SHP77 (cell line): ENCODE measurements at places on chromosomes 13 and 19.

DNA sequence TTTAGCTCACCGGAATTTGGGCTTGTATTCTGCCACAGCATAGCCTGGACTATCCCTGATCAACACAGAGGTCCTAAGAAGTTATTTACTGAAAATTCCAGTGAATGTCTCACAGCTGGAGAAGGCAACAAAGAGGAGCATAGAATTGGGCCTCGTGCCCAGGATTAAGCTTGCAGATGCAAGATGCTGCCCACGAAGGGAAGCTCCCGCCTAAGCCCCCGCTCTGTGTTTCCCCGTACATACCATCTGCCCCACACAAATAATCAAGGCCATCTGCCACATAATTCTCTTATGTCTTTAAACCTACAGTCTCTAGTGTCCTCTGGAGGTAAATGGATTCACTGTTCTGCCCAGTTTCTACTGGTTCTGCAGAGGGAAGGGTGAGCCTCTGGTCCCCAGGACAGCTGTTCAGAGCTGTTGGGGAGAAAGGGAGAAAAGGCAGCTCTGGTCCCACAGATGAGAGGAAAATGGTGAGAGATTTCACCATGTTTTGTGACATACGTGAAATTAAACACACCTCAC lies 7.4 kb upstream of the TPP2 start:
- no peak for DNase-seq

DNA sequence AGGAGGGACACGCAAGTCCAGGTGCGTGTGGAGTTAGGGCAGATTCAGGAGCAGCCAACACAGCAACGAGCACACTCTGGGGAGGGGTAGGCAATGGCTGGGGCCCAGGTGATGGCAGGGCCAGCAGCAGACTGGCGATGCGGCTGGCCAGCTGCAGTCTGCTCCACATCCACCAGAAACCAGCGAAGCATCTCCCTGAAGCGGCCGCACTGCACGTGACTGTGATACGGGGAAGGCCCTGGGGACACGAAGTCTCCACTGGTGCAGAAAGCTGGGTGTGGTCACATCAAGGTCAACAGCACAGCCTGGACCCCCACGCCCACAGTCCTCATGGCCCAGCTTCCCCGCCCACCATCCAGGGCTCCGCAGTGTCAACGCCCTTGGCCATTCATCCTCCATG lies 21.3 kb upstream of the EPHX3 start:
- no peak for DNase-seq

GRCh38 chr19:35281303-35281702 lies 1.0 kb upstream of the HAMP start:
- DNase-seq, result no peak

DNA sequence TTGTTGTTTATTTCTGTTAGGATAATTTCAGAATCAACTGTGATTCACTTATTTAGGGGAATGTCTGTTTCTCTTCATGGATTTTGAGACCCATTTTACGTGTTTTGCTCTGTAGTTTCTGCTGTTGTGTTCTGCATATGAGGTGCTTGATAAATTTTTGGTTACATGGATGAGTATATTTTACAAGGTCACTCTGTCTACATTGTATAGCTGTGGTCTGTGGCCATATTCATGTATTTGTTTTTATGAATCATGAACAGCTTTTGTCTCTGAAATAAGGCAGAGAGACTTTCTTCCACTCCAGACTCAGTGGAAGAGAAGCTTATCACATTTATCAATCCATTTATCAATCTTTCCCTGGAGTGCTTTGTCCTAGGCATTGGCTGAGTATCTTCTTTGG lies 56.6 kb downstream of the PDS5B start:
- DNase-seq, result no peak

DNA sequence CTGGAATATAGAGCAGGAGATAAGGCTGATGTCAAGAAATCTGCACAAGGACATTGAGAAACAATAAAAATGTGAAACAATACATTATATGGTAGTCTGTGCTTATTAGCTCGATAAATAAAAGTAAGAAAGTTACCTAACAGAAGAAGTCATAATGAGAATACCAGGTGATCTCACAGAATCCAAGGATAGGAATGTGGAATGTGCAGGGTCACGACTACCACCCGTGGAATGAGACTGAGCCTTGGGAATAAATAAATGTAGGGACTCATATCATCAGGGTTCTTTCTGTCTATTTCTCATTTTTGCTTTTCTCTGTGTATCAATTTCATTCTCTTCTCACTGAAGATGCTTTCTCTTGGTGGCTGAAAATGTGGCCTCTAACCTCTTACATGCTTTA lies 26.0 kb upstream of the KBTBD7 start:
- DNase-seq, result no peak

GRCh38 chr19:5091018-5091683 lies 122.2 kb downstream of the KDM4B start:
- no peak for DNase-seq

GRCh38 chr13:99972190-99972731 lies 694 bp upstream of the ZIC5 start:
- DNase-seq, result no peak

- no peak for DNase-seq
Measured at GRCh38 chr13:64506246-64506645, 2723.9 kb downstream of the PCDH9 start.

DNA sequence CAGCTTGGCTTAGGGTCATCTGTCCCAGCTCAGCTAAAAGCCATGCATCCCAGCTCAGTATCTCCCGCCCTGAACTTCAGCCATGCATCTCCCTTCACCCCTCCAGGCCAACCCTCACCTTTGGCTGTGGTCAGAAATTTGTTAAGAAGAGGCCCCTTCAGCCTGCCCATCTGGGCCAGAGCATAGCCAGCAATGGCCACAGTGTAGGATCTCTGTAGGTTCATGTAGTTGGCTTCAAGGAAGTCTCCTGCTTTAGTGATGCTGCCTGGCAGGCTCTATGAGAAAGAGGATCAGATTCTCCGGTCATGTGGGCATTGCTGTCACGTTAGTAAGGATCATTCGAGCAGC lies 16.6 kb upstream of the TNFSF14 start:
- DNase-seq, result no peak

DNA sequence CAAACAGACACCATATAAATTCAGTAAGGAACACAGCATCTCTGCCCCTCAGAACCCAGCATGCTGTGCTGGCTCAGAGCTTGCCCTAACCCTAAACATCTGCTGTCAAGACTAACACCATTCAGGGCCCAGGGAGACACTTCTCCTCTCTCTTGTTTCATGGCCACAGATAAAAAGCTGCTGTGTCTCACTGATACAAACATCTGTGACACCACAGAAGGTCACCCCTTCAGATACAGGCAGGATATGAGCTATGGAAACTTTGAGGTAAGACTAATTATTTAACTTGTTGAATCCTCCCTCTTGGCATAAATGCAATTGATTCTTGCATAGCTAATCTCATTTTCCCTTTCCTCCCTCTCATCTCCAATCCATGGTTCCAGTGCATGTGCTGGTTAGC lies 61.6 kb upstream of the GPR12 start:
- no peak for DNase-seq

GRCh38 chr13:45733361-45733760 lies 31.2 kb downstream of the CBY2 start:
- no peak for DNase-seq

DNA sequence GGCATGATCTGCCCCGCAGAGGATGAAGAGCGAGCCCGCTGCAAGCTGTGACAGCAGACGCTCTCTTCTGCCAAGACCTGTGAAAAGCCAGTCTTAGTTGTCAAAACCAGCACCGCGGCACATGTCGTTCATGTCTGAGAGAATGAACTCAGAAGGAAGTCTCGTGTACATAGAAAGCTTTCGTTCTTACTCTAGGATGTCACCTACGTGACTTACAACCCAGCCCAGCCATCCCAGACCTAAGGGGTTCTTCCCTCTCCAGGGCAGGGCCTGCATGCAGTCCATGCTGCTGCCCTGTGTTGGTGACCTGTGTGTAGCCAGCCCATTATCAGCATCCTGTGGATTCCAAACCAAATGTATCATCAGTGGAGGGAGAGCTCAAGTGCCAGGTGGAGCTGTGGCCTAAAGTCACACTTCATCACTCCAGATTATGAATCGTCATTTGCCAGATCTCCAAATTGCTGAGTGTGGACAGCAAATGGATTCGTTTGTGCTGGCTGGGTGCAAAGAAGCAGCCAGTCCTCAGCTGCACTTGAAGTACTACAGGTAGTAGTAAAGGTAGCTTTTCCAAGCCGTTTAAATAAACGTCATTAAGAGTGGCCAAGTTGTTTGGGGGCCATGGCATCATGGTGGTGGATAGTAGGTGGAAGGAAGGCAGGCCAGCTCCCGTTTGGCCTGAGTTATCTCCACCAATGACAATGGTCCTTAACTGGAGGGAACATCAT lies 73.9 kb upstream of the GPR183 start:
- DNase-seq, result no peak

DNA sequence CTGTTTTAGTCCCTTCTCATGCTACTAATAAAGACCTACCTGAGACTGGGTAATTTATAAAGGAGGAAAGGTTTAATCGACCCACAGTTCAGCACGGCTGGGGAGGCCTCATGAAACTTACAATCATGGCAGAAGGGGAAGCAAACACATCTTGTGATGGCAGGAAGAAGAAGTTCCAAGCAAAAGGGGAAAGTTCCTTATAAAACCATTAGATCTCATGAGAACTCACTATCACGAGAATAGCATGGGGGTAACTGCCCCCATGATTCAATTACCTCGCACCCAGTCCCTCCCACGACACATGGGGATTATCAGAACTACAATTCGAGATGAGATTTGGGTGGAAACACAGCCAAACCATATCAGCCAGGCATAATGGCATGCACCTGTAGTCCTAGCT lies 13.0 kb upstream of the STRN4 start:
- DNase-seq, result no peak

- no peak for DNase-seq
Measured at GRCh38 chr13:24264976-24265375, 44.4 kb upstream of the C1QTNF9 start.

- peak; percentile 1 for DNase-seq
Measured at GRCh38 chr13:63124863-63125262, 1709.2 kb upstream of the PCDH20 start.

- no peak for DNase-seq
Measured at GRCh38 chr19:18895038-18895823, 727 bp downstream of the CERS1 start.

GRCh38 chr19:34345947-34346351 lies 19.0 kb upstream of the GPI start:
- peak; percentile 48 for DNase-seq

- DNase-seq, result no peak
Measured at GRCh38 chr19:41967054-41967783, 8.1 kb upstream of the RABAC1 start.

DNA sequence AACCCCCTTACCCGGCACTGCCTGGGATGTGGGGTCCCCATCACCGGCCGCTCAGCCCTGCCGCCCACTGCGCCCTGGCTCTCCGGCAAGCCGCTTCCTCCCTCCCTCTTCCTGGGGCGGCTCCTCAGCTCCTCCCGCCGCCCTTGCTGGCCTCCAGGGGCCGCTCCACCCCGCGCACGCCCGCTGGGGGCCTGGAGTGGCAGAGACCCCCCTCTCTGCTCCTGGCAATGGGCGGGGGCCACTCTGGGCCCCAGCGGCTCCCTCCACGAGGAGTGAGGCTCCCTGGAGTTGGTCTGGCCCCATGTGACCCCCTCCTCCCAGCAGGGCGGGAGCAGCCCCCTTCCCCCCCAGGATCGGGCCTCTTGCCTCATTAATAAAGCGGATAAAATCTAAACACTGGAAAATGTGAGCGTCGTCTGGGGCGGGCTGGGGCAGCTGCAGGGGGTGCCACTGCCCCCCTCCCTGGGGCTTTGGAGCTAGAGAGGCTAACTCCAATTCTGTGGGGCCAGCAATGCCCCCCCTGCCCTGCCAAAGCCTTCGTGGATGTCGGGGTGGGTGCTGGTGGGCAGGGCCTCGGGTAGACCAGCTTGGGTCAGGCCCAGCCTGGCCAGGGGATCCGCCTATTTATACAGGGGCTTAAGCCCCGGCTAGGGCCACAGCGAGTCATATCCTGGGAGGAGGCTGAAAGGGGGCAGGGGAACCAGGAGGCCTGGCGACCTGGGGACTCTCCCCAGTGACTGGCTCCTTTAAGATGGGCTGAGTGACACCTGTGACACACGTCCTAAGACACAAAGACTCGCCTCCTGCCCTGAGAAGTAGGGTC lies at the start of gene PTGER1:
PTGER1 (minus strand) TSS at position 104 of the 823 bp plus-strand sequence. CDS start 1,034 bp downstream, outside the sequence.
- DNase-seq, result no peak

DNA sequence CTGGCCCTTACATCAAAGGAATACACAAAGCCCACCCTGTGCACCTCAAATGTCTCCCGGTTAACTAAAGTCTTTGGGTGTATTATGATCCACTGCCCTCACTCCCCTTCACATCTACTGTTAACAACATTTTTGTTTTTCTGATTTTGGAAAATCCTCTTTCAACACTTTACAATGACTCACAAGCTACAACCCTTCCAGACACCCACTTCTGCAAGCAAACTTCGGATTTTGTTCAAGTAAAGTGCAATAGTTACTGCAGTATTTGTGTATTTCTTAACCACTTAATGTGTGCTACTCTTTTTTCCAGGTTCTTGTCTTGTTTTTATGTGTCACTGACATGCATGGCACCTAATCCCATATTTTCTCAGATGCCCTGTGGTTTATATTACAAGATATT lies 101.1 kb downstream of the EDNRB start:
- no peak for DNase-seq
